Left lung (tissue), 14 donors: ENCODE measurements at places on chromosomes 13 and 19. TPM values are rescaled to one million over a fixed set of nuclear protein-coding genes. Genes with fewer than 3 reads are reported as not detected.

- peak; percentile 52 for DNase-seq
- H3K4me3 ChIP-seq: no peak overlapping the region
- H3K4me1 ChIP-seq: no peaks in the 10 kb centered on the region
- no peaks in the 10 kb centered on the region for H3K27me3 ChIP-seq
These were observed 69.2 kb downstream of the ZNF100 start for GRCh38 chr19:21698215-21698614.

DNA sequence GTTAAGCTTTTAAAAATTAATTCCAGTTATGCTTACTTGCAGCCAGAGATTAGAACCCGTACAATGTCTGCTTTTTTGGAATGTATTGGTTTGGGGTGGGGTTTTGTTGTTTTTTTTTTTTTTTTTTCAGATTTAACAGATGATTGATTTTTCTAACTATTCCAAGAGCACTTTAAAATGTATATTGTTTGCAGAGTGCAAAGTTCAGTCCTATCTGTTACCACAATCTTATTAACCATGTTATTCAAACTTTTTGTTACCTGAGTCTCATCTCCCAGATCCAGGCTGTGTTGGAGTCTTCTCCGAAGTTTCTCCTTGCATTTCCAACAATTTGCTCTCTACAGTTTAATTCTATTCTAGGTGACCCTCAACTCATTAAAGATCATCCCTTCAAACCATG is 91.3 kb downstream of the INSR start:
- H3K27ac ChIP-seq: no peak overlapping the region
- H3K27me3 ChIP-seq: peaks cover 3% of the 10 kb centered on the region
- no peak for DNase-seq
- no peaks in the 10 kb centered on the region for H3K36me3 ChIP-seq
- peaks cover 7% of the 10 kb centered on the region for H3K4me1 ChIP-seq

DNA sequence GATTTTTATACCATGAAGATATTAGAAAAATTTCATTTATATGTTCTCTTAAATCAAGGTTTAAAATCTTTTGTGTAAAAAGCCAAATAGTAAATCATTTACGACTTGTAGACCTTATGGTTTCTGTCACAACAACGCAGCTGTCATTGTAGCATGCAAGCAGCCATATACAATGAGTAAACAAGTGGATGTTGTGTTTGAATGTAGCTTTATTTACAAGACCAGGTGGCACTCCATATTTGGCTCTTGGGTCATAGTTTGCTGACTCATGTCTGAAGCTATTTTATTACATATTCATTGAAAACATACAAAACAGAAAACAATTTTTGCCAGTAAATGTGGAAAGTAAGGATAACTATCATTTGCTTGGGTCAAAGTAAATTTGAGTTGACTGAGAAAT is 930.8 kb downstream of the SLITRK5 start:
- no peak overlapping the region for H3K27ac ChIP-seq
- H3K36me3 ChIP-seq: no peaks in the 10 kb centered on the region
- DNase-seq: no peak
- no peaks in the 10 kb centered on the region for H3K27me3 ChIP-seq
- no peaks in the 10 kb centered on the region for H3K4me1 ChIP-seq

The HOOK2 gene
- total RNA-seq: 57.9 TPM

- H3K36me3 ChIP-seq: peaks cover 41% of the 10 kb centered on the region
- H3K4me1 ChIP-seq: peaks cover 22% of the 10 kb centered on the region
- H3K27ac ChIP-seq: peak overlapping the region; percentile 99
These were observed 29.7 kb downstream of the GPX4 start for GRCh38 chr19:1133471-1133929.
